ENCODE measurements at places on chromosomes 1 and 21.

GRCh38 chr1:29090937-29091618 lies 32.6 kb downstream of the TMEM200B start:
- DNase-seq = no peak

GRCh38 chr1:17350083-17350482 lies 21.9 kb upstream of the PADI6 start:
- no peak for DNase-seq

DNA sequence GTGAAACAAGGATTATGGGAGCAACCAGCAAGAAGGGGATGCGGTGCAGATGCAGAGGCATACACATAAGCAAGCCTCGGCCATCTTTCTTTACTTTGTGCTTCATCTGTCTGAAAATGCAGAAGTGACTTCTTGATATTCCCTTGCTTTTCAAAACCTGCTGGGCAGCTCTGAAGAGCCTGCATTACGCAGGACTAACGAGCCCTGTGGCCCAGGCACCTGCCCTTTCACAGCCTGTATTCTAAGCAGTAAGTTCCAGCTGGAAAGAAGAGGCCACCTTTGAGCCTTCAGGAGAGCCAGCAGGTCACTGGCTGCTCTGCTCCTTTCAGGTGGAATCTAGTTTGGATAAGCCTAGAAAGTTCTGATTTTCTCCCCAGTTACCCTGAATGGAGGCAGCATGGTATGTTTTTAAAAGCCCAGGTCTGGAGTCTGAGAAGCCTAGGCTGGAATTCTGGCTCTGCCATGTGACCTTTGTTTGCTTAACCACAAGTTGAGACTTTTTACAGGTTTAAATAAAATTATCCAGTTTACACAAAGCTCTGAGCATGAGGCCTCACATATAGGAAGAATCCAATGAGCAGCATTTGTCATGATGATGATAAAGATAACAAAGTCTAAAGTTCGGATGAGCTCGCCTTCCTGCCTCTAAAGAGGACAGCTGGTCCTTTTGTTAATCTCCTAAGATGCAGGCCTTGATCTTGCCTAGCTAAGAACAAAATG lies 122.9 kb downstream of the UBR4 start:
- DNase-seq = no peak

GRCh38 chr1:247173431-247173830 lies 1.6 kb upstream of the ZNF124 start:
- no peak for DNase-seq

- DNase-seq = peak; percentile 84
Measured at GRCh38 chr1:212485913-212486618, 53.3 kb downstream of the NENF start.

- no peak for DNase-seq
Measured at GRCh38 chr1:12420171-12420570, 190.3 kb downstream of the VPS13D start.

DNA sequence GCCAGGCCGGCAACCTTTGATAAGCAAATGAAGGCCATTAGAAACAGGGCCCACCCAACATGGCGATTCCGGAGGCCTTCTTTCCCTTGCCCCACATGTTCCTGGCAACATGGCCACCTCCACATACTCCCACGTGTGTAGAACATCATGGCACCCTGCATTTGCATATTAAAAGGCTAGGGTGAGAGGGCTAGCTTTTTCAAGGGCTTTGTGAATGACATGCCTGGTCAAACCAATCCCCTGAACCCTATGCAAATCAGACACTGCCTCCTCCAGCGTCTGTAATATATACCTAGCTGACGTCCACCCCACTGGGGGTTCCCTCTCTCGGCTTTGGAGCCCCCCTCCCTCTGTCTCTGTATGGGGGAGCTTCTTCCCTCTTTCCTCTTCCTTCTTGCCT lies 1.6 kb downstream of the ADCY10 start:
- DNase-seq = no peak

DNA sequence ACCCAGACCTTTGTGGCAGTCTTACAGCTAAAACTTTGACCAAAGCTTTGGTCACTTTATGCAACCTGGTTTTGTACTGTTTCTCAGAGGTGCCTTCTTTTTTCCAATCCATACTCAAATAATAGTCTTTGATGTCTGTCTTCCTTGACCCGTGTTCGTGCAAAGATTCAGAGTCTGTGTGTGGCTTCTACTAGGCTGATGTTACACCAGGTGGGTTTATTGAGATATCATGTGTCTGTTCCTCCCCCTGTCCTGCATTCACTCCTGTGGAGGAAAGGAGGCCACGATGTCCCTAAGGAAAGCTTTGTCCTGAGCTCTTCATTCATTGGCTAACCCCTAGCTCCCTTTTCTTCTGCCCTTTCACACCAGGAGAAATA lies 15.0 kb upstream of the IKBKE start:
- DNase-seq = no peak

DNA sequence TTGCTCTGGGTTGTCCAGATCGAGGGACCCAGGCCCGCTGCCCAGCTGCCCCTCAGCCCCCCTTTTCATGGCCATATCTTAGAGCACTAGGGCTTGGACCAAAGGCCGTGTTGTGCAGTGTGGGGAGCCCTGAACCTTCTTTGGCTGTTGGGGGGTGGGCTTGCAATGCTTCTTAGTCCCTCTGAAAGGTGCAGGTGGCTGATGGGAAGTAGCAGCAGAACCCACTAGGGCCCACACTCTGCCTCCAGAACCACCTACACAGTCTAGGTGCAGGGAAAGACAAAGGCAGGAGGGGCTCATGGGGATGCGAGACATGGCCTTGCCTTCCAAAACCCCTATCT lies 2.3 kb upstream of the HPCA start:
- no peak for DNase-seq

GRCh38 chr1:239810061-239810481 lies 281.6 kb upstream of the FMN2 start:
- peak; percentile 85 for DNase-seq

GRCh38 chr21:31684918-31685317 lies 25.4 kb downstream of the SOD1 start:
- DNase-seq = no peak

DNA sequence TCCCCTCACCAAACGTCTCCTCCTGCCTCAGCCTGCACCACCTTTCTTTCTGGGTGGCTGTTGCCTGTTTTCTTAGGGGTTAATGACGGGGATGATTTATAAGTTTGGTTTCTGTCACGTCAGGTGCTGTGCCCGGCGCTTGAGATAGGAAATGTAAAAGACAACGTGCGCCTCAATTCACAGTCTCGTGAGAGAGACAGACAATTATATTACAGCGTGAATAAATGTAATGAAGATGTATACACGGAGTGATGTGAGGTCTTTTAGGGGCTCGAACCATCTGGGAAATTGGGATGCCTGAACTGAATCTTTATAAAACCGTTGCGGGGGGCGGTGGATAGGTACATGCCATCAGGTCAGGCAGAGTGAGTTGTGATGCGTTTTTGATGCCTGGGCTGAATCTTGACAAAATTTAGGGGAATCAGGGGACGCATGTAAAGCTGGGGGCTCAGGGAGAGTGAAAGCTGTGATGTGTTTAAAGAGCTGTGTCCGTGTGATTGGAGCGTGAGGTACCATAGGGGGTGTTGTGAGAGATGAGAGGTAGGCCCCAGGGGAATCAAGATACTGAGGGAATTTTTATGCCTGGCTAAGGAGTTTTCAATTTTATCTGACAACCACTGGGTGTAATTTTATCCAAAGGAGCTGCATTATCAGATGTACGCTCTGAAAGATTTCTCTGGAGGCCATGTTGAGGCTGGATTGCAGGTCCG lies 831 bp downstream of the TIPRL start:
- peak; percentile 18 for DNase-seq

GRCh38 chr1:117751321-117751720 lies 145.5 kb downstream of the TENT5C start:
- no peak for DNase-seq

- no peak for DNase-seq
Measured at GRCh38 chr1:162291000-162291399, 85.7 kb downstream of the SPATA46 start.

DNA sequence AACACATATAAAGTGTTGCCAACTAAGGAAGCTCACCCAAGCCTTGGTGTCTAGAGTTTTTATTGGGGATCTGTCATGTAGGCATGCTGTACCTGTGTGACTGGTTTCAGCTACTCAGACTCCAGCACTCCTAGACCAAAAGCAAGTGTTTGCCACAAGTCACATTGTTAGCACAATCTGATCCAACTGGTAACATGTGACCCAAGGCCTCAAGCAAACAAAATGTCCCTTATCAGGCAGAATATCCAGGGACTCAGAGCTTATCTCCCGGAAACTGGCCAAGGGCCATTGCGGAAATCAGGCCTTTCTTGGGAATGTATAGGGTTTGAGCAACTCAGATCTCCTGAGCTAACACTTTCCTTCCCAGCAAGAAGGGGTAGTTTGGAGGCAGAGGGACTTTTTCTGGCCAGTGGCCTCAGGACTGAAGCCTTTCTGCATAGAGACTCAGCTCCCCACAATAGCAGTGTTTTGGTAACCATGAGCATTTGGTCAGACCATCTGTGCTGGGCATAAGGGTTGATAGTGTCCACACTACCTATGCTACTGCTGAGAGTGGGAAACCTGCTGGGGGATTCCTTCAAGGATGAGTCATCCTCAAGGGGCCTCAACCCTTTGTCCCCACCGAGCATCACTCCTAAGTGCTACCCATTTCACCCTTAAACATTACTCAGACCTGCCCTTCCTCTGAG lies 29.6 kb downstream of the NHLH2 start:
- DNase-seq = no peak

GRCh38 chr1:149915429-149916192 lies 2.0 kb downstream of the SV2A start:
- no peak for DNase-seq

GRCh38 chr1:208078752-208079151 lies 165.4 kb downstream of the PLXNA2 start:
- no peak for DNase-seq

GRCh38 chr1:38680801-38681510 lies 178.6 kb downstream of the RRAGC start:
- DNase-seq = no peak

- no peak for DNase-seq
Measured at GRCh38 chr1:50593515-50593914, 170.3 kb upstream of the DMRTA2 start.

DNA sequence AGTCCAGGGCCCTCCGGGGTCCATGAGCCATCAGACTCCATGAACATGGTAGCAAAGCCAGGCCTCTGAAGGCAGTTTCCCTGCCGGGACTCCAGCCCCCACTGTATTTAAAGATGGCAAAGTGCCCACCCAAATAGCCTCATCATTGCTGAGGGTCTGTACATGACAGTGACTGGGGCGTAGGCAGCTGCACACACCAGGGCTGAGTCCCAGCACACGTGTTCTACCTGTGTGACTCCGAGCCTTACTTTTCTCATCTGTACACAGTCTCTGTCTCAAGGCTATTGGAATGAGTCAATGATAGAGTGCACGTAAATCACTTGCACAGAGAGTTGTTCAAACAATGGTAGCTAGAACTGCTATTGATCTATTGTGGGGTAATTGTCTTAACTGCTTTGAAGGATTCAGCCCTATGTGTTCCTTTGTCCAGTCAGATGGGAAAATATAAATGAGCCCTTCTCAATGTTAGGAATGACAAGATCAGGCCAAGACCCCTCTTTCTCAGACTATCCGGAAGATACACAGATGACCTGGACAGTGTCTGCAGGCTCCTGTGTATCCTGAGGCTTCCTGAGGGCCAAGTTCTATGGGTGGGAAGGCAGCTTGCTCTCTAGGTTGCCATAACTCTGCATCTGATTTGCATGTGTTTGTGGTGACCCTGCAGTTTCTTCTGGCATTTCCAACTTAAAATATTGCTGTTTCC lies 48.9 kb downstream of the RASSF5 start:
- no peak for DNase-seq

- DNase-seq = no peak
Measured at GRCh38 chr1:230148126-230148652, 81.2 kb downstream of the GALNT2 start.

GRCh38 chr1:209983953-209984352 lies 45.9 kb downstream of the SYT14 start:
- DNase-seq = no peak

DNA sequence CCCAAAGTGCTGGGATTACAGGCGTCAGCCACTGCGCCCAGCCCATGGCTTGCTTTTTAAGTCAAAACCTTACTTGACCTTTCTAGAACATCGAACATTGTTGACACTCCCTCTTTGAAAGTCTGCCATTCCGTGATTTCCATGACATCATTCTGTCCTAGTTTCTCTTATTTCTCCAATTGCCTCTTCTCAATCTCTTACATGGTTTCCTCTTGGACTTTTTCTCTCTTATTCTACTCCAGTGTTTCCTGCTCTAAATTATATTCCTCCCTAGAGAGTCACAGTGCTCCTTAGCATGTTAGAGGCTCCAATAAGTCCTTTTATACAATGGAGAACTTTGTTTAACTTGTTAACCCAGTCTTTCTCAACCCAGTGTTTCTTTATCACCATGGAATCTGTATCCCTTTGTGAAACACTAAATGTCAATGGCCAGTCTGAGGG lies 25.5 kb downstream of the JAM2 start:
- no peak for DNase-seq

DNA sequence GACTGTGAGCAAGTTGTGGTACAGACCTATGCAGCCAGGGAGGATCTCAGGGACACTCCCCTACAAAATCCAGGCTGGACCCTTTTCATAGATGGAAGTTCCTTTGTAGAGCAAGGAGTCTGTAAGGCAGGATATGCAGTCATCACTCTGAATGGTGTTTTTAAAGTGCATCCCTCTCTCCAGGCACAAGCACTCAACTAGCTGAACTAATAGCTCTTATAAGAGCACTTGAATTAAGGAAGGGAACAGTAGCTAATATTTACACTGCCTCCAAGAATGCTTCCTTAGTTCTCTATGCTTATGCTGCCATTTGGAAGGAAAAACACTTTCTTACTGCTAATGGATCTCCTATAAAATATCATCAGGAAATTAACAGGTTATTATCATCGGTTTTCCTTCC lies 27.0 kb upstream of the SMYD3 start:
- DNase-seq = no peak

Measured in fibroblast of skin of abdomen (primary cell).